ENCODE measurements at places on chromosomes 7 and 10.

- DNase-seq = no peak
Observed at GRCh38 chr10:61181832-61182231, 237.8 kb upstream of the RHOBTB1 start.

GRCh38 chr10:50624866-50625501 is 1.2 kb upstream of the SGMS1 start:
- no peak for DNase-seq

DNA sequence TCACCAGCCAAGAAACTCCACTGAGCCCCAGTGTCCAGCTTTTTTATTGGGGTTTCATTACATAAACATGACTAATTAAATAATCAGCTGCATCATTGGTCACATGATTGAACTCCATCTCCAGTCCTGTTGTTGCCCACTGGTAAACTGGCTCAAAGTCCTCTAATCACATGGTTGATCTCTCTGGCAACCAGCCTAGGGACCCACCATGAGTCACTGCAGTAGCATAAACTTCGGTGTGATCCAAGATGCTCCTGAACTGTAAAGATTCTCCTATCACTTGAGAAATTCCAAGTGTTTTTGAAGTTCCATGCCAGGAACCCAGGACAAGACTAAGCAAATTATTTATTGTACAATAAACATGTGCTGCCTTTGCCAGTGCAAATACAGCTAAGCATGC is 130.4 kb upstream of the AUTS2 start:
- no peak for DNase-seq

DNA sequence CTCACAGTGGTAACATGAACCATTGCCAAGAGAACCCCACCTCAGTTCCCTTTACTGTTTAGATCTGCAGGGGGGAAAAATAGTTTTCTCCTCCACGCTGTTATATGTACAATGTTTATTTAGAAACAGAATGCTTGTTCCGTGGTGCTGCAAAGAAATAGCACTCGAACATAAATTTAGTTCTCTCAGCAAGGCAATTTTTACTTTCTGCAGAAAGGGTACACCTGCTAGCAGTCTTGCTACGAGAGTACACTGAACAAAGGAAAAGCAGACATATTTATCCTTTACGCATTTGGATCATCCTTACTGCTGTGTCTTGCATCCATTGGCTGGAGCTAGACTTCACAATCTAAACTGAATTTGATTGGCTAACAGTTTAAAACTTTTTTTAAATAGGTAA is 178.5 kb downstream of the HECW1 start:
- no peak for DNase-seq

DNA sequence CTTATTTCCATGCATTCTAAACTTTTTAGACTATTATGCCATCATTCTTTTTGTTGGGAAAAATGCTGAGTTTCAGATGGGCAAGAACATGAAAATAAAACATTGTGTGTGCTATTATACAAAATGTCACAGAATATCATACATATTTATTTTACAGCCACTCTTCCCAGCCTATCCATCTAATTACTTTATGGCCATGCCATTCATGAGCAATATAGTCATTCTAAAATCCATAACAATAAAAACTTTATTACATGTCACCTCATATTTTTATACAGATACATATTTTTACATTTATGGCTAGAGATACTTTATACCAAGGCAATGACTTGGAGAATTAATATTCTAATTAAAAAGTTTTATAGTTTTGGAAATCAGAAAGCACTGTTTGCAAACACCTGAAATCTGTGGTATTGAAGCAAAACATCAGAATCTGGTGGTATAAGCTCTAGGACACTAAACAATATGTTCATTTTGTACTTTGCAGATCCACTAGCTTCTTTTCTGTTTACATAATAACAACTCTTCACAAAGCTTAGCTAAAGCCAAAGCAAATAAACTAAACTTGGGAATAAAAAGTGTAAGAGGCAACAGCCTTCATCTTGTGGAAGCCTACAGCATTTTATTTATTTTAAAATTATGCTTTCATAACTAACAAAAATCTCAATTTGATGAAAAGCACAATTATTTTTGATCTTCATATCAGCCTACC is 210.1 kb downstream of the RNLS start:
- no peak for DNase-seq
